ENCODE measurements at places on chromosomes 7 and 10.
A peak's percentile ranks its signal among the peaks of the same experiment; 100 is the strongest.

DNA sequence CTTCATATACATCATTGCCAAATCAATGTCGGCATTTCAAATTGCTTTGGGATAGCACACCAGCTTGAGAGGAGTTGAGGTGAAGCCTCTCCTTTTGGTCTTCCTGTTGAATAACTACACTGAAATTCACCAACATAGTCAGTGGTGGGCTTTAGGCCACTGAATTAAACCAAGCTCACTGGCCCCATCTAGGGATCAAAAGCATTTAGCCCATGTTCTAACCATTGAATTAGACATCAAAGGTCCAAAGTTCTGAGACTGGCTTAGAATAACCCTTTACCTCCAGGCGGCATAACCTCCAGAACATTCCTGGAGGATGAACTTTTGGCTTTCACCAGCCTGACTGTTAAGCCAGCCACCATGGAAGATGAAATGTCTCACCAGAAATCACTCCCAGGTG lies 54.6 kb downstream of the BPGM start:
- H3K4me3 ChIP-seq: no peak overlapping the region
- no peaks in the 10 kb centered on the region for H3K36me3 ChIP-seq
- H3K4me1 ChIP-seq: no peaks in the 10 kb centered on the region
- H3K27ac ChIP-seq: no peak overlapping the region
- DNase-seq: peak; percentile 29
- H3K27me3 ChIP-seq: peaks cover 2% of the 10 kb centered on the region

DNA sequence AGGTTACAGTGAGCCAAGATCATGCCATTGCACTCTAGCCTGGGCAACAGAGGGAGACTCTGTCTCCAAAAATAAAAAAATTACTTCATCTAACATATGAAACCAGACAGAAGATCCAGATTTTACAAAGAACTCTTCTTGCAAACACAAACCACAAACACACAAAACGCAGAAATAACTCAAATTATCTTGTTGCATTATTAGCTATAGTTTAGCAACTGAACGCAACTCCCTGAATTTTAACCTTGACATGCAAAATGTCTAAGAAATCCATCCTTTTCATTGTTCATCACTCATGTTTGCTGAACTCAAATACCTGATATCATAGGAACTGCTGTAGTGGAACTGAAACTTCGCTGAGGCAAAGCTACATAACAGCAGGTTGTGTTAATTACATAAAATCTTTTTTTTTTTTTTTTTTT lies 64.1 kb downstream of the MICU1 start:
- H3K4me1 ChIP-seq: peaks cover 4% of the 10 kb centered on the region
- DNase-seq: no peak
- H3K27ac ChIP-seq: no peak overlapping the region
- H3K4me3 ChIP-seq: no peak overlapping the region

- peaks cover 8% of the 10 kb centered on the region for H3K27me3 ChIP-seq
- H3K27ac ChIP-seq: peak overlapping the region; percentile 80
- H3K4me3 ChIP-seq: peak overlapping the region; percentile 96
- H3K4me1 ChIP-seq: peaks cover 39% of the 10 kb centered on the region
- H3K36me3 ChIP-seq: peaks cover 33% of the 10 kb centered on the region
Measured at GRCh38 chr10:17452060-17452841, 2.1 kb downstream of the ST8SIA6 start.

DNA sequence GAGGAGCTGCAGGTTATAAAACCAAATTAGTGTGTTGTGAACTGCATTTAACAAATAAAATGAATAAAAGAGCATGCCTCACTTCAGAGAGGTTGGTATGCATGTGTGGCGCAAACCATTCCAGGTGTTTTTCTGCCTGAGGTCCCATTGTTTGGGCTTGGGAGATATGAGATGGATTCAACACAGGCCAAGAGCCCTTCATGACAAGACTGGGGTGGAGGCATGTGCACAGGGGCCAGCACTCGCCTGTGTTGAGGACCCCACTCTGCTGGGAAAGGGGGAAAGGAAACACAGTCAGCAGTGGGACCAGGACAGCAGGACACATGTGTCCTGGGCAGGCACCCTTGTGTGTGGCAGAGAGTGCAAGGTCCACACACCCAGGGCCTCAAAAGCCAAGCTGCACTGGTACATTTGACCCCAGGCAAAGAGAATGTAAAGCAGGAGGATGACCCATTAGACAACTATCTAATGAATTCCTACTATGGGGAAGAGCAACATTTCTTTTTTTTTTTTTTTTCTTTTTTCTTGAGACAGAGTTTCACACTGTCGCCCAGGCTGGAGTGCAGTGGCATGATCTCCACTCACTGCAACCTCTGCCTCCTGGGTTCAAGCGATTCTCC lies 9.2 kb upstream of the SLC18A3 start:
- no peak for DNase-seq
- H3K36me3 ChIP-seq: no peaks in the 10 kb centered on the region
- no peaks in the 10 kb centered on the region for H3K4me1 ChIP-seq
- no peak overlapping the region for H3K27ac ChIP-seq
- peaks cover 4% of the 10 kb centered on the region for H3K27me3 ChIP-seq

DNA sequence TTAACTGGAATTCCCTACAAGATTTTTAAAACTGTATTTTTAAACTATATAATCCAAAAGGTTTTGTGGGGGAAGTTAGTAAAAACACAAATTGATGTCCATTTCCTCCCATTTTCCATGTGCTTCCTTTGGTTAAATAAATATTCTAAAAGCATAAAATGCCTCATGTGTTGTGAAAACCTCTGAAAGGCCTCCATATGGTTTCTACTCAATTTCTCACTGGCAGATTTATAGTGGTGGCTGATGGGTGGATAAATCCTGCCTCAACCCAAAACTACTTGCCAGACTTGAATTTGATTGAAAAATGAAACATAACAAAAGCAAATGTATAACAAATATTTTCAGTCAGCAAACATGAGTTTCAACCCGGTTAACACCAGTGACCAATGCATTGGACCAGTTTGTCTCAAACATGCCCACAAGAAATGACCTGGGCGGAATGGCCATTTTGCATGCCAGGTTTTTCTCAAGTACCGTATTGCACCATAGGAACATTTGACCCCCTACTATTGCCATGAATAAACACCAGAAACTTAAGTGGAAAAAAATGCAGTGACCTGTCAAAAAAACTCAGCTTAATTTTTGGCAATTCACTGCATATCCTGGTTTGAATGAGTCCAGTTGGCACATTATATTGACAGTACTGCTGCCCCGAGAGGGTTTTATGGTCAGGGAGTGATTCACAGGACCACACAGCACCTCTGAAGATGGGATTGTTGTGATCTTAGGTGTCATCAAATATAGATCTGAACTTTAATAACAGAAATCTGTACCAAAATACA lies 454.6 kb upstream of the ANKRD30A start:
- no peak overlapping the region for H3K4me3 ChIP-seq

GRCh38 chr7:98506471-98506870 lies 105.6 kb upstream of the BAIAP2L1 start:
- no peak overlapping the region for H3K4me3 ChIP-seq
- no peak overlapping the region for H3K27ac ChIP-seq
- peaks cover 6% of the 10 kb centered on the region for H3K27me3 ChIP-seq
- H3K36me3 ChIP-seq: no peaks in the 10 kb centered on the region
- H3K4me1 ChIP-seq: no peaks in the 10 kb centered on the region

- DNase-seq: no peak
- H3K27me3 ChIP-seq: no peaks in the 10 kb centered on the region
- H3K36me3 ChIP-seq: no peaks in the 10 kb centered on the region
- H3K4me1 ChIP-seq: no peaks in the 10 kb centered on the region
- no peak overlapping the region for H3K27ac ChIP-seq
- no peak overlapping the region for H3K4me3 ChIP-seq
Measured at GRCh38 chr7:68783684-68784083, 814.6 kb upstream of the AUTS2 start.

GRCh38 chr10:129883626-129884397 lies 80.3 kb downstream of the EBF3 start:
- no peaks in the 10 kb centered on the region for H3K4me1 ChIP-seq
- peaks cover 9% of the 10 kb centered on the region for H3K27me3 ChIP-seq
- H3K4me3 ChIP-seq: no peak overlapping the region
- H3K27ac ChIP-seq: no peak overlapping the region
- H3K36me3 ChIP-seq: no peaks in the 10 kb centered on the region

GRCh38 chr10:30282221-30282620 lies 66.9 kb downstream of the MTPAP start:
- H3K27ac ChIP-seq: no peak overlapping the region
- H3K4me1 ChIP-seq: peaks cover 29% of the 10 kb centered on the region
- H3K36me3 ChIP-seq: no peaks in the 10 kb centered on the region
- no peaks in the 10 kb centered on the region for H3K27me3 ChIP-seq
- H3K4me3 ChIP-seq: no peak overlapping the region

GRCh38 chr10:46273506-46274477 lies 13.0 kb upstream of the ANTXRL start:
- no peak for DNase-seq
- H3K36me3 ChIP-seq: no peaks in the 10 kb centered on the region
- peaks cover 3% of the 10 kb centered on the region for H3K27me3 ChIP-seq
- no peaks in the 10 kb centered on the region for H3K4me1 ChIP-seq
- no peak overlapping the region for H3K4me3 ChIP-seq

Data from immature natural killer cell (primary cell).